Fibroblast of skin of back (primary cell): ENCODE measurements at places on chromosomes 6 and 20.

GRCh38 chr6:45898941-45899682 lies 116.5 kb downstream of the CLIC5 start:
- DNase-seq, result no peak

GRCh38 chr20:9739991-9740390 lies 98.9 kb downstream of the PAK5 start:
- DNase-seq, result no peak

GRCh38 chr6:20906945-20907344 lies 372.7 kb downstream of the CDKAL1 start:
- no peak for DNase-seq

- DNase-seq, result peak; percentile 11
Observed at GRCh38 chr6:150865043-150865405, 478 bp upstream of the MTHFD1L start.

DNA sequence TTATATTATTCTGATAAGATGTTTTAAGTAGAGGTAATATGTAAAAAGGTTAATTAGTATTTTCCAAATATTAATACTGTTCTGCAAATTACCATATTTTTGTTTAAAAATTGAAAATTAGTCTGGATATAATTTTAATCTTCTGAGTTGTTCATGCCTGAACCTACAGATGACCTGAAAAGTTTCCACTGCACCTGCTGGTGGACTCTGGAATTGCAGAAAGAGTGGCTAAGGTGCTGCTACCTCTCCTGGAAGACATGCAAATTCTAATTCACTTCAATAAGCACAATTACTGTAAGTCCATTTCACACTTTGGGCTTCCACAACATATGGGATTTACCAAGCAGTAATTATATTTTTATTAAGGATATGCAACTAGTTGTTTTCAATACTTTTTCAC lies 77.7 kb upstream of the OLIG3 start:
- DNase-seq, result peak; percentile 5

GRCh38 chr6:148395583-148396101 lies 53.0 kb downstream of the SASH1 start:
- DNase-seq, result no peak

GRCh38 chr6:102215425-102215824 lies 821.9 kb downstream of the GRIK2 start:
- no peak for DNase-seq

- DNase-seq, result peak; percentile 67
Observed at GRCh38 chr6:12577124-12577850, 139.3 kb upstream of the PHACTR1 start.

DNA sequence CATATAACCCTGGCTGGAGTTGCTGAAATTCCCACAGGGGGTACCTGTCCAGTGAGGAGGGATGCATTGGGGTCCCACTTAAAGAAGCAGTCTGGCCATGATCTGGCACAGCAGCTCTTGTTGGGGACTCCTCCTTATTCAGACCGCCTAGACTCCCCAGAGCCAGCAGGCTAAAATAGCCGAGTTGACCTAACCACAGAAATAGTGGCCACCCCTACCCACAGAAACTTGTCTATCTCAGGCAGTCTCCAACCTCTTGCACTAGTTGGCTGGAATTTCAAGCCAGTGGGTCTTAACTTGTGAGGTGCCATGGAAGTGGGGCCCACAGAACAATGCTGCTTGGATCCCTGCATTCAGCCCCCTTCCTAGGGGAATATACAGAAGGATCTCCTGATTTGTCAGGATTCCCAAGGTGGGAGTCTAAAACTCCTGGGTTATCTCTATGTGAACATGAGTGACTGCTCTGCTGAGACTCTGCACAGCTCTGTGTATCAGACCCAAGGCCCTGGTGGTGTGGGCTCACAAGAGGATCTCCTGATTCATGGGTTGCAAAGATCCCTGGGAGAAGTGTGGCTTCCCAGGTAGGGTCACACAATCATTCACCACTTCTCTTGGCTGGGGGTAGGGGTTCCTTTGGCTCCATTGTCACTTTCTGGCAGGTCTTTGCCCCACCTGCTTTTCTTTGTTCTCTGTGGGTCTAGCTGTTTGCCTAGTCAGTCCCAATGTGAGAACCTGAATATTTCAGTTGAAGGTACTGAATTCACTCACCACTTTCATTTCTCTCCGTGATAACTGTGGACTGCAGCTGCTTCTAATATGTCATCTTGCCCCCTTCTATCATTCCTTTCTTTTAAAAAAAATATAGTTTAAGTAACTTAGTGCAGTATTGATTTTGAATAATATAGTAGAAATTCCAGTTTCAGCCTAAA lies 65.5 kb upstream of the CLVS2 start:
- no peak for DNase-seq

DNA sequence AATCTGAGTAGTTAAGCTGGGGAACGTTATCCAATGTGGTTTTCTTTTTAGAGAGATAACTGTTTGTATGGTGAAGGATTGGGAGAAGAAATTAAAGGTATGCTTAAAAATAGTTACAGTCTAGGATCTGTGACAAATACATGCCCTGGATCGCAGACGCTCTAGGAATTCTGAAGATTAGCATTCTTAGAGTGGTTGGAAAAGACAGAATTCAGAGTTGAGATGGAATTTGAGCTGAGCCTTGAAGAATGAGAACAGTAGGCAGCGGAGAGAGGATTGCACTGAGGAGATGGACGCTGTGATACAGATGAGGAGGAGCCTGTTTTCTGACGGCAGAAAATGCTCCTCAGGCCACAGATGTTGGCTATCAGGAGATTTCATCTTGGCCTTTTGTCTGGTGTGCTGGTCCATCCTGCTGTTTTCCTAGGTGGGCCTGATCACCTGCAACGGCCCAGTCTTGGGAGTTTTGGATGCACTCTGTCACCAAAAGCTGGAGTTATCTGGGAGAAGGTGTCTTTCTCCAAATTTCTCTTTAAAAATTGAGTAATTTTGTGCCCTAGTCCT lies 48.3 kb upstream of the KIF25 start:
- DNase-seq, result peak; percentile 18

GRCh38 chr6:167974640-167975344 lies 22.7 kb upstream of the KIF25 start:
- no peak for DNase-seq

- DNase-seq, result no peak
Observed at GRCh38 chr20:38947931-38948362, 14.2 kb upstream of the DHX35 start.

DNA sequence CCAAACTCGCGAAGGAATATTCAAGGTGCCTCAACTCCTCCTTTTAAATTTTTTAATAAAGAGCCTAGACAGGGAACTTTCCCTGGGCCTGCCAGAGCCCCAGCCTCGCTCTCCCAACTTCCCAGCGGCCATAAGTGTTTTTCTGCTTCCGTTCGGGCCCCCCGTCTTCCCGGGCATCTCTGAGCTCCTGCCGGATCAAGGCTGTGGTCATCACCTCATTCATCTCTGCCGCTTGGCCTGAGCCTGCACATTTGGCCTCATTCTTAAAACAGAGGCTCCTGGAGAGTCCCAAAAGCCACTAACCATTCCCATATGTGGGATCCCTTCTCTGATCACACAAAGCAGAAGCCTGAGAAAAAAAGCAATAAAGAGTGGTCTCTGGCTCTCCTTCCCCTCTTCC lies 969.1 kb upstream of the DEFB115 start:
- no peak for DNase-seq

GRCh38 chr6:68701159-68701558 lies 66.1 kb downstream of the ADGRB3 start:
- no peak for DNase-seq

DNA sequence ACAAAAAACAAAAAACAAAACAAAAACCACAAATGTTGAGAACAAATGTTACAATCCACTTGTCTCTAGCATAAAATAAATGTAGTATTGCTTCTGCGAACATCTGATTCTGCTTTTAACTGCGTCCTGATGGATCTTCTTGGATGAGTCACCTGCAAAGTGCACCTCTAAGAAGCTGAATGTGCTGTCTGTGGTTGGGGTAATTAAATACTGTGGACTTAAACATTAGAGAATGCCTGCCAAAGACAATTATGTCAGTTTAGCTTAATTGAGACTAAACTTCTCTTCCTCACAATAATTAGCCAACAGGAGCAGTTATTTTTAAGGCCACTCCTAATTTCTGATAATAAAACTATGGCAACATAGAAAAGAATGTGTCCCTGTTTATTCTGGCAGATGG lies 253.4 kb downstream of the PHACTR1 start:
- no peak for DNase-seq

GRCh38 chr6:2361195-2361594 lies 115.8 kb upstream of the GMDS start:
- DNase-seq, result no peak

- no peak for DNase-seq
Observed at GRCh38 chr20:58438970-58439808, 50.2 kb downstream of the VAPB start.

DNA sequence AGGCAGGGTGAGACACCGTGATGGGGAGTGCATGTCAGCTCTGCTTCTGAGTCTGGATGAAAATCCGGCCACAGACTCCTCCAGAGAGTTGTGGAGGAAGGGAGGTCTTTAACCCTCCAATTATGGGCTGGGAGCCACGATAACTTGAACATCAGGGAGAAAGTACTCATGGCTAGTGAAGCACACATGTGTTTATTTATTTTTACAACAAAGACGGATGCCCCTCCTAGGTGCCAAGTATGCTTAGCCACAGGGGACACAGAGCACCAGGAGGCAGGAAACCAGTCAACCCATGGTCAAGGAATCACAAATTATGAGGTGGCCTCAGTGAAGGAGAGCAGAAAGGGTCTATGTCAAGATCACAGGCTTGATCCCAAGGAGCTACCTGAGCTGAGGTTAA lies 54.1 kb downstream of the ZNF217 start:
- DNase-seq, result no peak

GRCh38 chr6:80769106-80769505 lies 662.6 kb downstream of the BCKDHB start:
- DNase-seq, result peak; percentile 42

- no peak for DNase-seq
Observed at GRCh38 chr6:120671519-120671918, 662.8 kb downstream of the TBC1D32 start.

DNA sequence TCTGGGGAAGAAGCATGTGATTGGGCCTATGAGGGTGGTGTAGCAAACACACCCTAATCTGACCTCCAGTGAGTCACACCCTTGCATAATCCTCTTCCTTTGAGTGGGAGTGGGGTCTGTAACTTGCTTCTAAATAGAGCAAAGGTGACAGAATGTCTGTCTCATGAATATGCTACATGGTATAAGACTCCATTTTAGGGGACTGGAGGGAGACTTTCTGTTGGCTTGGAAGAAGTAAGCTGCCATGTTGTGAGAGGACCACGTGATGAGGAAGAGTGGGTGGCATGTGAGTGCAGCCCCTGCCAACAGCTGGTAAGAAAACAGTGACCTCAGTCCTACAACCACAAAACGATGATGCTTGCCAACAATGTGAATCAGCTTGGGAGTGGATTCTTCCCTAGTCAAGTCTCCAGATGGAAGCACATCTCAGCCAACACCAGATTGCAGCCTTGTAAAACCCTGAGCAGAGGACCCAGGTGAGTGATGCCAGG lies 3.7 kb downstream of the AK9 start:
- DNase-seq, result peak; percentile 87

- no peak for DNase-seq
Observed at GRCh38 chr6:524803-525202, 132.1 kb downstream of the HUS1B start.

DNA sequence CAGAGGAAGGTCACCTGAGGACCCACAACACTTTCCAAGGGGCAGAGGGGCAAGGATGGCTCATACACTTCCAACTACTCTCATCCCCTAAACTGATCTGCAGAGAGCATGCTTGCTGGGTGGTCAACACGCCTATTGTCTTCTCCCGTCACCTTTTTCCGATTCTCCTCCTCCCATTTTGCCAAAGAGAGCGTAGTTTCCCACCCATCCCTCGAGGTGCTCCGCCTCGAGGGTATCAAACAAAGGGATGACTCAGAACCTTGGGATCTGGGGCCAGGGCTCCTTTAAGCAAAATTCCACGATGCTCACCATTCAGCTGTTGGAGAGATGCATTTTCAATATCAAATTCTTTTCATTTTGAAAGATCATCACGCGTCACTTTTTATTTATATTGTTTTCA lies 507.5 kb upstream of the SULF2 start:
- peak; percentile 25 for DNase-seq

DNA sequence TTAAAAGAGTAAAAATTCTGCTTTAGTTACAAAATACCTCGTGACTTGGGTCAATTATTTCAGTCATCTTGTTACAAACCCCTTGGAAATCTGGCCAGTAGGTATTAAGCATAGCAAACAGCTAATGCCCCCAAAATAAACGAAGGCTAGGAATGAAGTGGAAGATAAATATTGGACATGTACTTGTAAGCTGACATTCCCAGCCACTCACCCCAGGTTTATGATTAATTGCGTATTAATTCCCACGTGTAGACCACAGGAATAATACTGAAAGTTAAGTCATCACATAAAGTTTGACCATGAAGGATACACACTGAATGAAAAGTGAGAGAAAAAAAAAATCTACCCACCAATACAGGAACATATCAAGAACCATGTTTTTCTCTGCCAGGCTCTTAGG lies 936.5 kb upstream of the ADGRB3 start:
- DNase-seq, result peak; percentile 23

DNA sequence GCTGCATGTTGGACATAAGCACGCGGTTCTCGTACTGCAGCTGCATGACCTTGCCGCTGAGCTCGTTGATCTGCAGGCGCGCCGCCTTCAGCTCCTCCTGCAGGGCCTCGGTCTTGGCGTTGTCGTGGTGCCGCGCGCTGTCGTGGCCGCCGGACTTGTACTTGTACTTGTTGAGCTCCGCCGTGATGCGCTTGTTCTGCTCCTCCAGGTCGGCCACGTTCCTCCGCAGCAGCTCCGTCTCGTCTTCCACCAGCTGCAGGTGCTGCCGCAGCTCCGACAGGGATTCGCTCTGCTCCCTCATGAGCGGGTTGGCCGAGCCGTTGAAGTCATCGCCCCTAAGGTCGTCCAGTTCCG lies 16.6 kb upstream of the KIAA0408 start:
- no peak for DNase-seq

DNA sequence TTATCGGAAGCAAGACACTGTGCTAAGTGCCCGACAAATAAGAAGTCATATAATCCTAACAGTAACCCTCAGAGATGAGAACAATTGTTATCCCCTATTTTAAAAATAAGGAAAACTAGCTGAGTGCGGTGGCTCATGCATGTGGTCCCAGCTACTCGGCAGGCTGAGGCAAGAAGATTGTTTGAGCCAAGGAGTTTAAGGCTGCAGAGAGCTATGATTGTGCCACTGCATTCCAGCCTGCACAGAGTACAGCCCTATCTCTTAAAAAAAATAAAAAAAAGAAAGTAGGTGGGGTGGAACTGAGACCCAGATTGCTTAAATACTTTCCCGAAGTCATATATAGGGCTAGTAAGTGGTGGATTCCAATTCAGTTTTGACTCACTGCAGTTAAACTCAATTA lies 84.7 kb downstream of the UST start:
- peak; percentile 70 for DNase-seq

- no peak for DNase-seq
Observed at GRCh38 chr6:159067334-159067733, 22.5 kb upstream of the TAGAP start.

DNA sequence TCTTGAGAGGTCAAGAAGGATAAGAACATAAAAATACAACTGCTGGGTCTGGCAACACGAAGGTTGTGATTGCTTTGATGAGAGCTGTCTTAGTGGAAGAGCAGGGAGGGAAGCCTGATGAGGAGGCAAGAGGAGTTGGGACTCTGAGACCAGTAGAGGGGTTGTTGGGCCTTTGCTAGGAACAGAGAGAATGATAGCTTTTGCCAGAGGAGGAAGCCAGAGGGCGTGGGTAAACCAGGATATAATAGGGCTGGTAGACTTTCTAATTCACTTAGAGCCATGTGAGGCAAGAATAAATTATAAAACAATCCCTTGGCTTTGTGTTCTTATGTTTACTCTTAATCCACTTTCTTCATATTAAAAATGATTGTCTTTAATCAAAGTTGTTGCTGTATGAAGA lies 78.6 kb downstream of the RCAN2 start:
- no peak for DNase-seq
